GM23338 (cell line): ENCODE measurements at places on chromosomes 3 and 15. TPM values are rescaled to one million over a fixed set of nuclear protein-coding genes. Genes with fewer than 3 reads are reported as not detected.

DNA sequence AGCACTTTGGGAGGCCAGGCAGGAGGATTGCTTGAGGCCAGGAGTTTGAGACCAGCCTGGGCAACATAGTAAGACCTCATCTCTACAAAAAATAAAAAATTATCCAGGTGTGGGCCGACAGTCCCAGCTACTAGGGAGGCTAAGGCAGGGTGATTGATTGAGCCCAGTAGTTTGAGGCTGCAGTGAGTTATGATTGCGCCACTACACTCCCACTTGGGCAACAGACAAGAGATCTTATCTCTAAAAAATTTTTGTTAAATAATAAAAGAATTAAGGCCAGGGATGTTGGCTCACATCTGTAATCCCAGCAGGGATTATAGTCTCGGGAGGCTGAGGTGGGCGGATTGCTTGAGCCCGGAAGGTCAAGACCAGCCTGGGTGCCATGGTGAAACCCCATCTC is 25.8 kb upstream of the NFKBIZ start:
- no peak overlapping the region for H3K27ac ChIP-seq
- no peak overlapping the region for H3K4me3 ChIP-seq
- no peak for DNase-seq
- H3K4me1 ChIP-seq: peaks cover 5% of the 10 kb centered on the region
- peaks cover 3% of the 10 kb centered on the region; the same call in 1 of the 2 replicates for H3K36me3 ChIP-seq

GRCh38 chr15:36428102-36428845 is 151.2 kb upstream of the CDIN1 start:
- DNase-seq: no peak
- H3K4me3 ChIP-seq: no peak overlapping the region
- H3K27me3 ChIP-seq: no peaks in the 10 kb centered on the region
- H3K27ac ChIP-seq: no peak overlapping the region
- H3K4me1 ChIP-seq: no peaks in the 10 kb centered on the region

DNA sequence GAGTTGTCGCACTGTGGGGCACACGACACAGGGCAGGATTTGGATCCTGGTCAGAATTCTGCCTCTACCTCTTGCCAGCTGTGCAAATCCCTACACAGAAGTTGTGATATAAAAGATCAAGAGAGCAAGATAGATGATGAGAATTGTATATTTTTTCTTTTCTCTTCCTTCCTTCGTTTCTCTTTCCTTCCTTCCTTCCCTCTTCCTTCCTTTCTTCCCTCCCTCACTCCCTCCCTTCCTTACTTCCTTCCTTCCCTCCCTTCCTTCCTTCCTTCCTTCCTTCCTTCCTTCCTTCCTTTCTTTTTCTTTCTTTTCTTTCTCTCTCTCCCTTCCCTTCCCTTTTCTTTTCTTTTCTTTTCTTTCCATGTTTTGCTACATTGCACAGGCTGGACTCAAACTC is 12.0 kb upstream of the AHSG start:
- H3K4me1 ChIP-seq: no peaks in the 10 kb centered on the region
- no peak for DNase-seq
- H3K4me3 ChIP-seq: no peak overlapping the region

DNA sequence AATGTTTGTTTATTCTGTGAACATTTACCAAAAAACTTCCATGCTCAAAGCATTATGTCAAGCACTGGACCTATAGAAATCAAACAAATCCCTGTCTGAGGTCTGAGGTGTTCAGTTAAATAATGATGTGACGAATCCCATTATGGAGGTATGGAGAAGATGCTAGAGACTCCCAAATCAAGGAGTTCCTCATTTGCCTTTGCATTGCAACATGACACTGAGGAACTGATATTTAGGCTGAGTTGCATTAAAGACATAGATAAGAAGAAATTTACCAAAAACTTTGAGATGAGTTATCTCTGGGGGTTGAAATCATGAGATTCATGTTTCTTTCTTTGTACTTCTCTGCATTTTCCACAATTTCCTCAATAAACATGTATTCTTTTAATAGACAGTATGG is 16.0 kb downstream of the CD200 start:
- H3K4me1 ChIP-seq: peaks cover 58% of the 10 kb centered on the region
- H3K36me3 ChIP-seq: peaks cover 47% of the 10 kb centered on the region
- no peak for DNase-seq
- no peaks in the 10 kb centered on the region for H3K27me3 ChIP-seq
- no peak overlapping the region for H3K4me3 ChIP-seq
- H3K27ac ChIP-seq: peak overlapping the region; percentile 12; the same call in 1 of the 2 replicates

- H3K27ac ChIP-seq: no peak overlapping the region
- no peak overlapping the region for H3K4me3 ChIP-seq
- peaks cover 12% of the 10 kb centered on the region for H3K36me3 ChIP-seq
- H3K4me1 ChIP-seq: no peaks in the 10 kb centered on the region
These were observed 1087.1 kb upstream of the ALCAM start for GRCh38 chr3:104279617-104280016.

DNA sequence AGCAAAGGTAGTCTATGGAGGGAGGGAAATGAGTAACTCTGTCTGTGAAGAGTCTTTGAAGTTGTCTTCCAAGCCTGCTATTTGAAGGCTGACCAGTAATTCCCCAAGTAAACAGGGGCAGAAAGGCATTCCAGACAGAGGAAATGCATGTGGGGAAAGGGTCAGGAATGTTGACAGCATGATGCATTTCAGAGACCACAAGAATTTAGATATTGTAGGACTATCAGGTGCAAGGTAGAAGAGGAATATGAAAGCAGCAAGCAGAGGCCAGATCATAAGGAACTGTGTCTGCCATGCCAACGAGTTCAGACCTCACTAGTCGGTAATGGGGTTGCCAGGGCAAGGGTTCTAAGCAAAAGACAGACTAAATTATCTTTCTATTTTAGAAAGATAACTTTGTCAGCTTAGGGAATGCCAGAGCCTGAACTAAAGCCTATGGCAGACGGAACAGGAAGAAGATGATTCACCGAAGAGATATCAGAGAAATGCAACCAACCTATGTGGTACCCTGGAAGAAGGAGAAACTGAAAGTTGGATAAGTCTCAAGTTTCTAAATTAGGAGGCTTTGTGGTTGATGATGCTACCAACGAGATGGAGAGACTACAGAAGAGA is 327.0 kb upstream of the RORA start:
- H3K27me3 ChIP-seq: no peaks in the 10 kb centered on the region
- H3K27ac ChIP-seq: no peak overlapping the region
- peaks cover 11% of the 10 kb centered on the region for H3K4me1 ChIP-seq
- no peak overlapping the region for H3K4me3 ChIP-seq

The C3orf85 gene
- total RNA-seq: not detected in 2 replicates
